ENCODE measurements at places on chromosomes 3 and 15.

- DNase-seq: no peak
These were observed 679.3 kb downstream of the OTOL1 start for GRCh38 chr3:162175878-162176277.

DNA sequence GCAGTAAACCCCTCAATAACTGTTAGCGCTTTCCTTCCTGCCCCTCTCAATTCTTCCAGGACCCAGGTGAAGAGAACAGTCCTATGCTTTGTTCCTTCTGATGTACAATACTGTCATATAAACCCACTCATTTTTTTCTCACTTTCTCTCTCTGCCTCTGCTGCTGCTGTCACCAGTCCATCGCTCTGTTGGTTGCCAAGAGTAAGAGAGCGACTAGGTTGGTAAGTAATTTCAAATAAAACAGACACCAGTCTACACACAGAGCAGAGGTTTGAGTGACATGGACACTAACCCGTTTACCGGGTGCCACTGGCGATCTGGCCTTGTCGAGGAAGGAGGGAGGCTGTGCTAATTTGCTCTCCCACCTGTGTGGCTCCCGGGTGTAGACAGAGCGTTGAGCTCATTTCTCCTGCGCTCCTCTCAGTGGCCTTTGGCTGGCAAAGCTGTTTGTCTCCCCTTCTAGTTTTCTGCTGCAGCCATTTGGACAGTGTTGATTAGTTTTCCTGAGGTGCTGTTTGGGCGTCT lies 215.4 kb downstream of the THSD4 start:
- DNase-seq: no peak

DNA sequence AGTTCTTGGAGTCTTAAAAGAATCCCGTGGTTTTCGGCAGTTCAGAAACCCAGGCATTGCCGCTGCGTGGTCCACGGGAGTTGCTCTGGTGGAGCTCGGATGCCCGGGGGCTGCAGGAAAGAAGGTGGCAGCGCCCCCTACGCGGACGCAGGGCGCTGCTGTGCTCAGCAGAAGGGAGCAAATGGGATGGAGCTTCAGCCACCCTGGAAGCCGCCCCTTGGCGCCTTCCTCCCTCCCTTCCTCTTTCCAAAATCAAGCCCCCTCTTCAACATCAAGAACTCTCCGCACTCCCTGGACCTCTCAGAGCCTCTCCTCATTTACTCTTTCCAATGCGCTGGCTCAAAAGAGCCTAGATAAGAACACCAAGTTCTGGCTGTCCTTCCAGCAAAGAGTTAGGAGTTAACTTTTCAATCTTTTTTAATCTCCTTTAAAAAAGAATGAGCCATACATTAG lies 880 bp upstream of the CHRNA7 start:
- DNase-seq: no peak

- no peak for DNase-seq
These were observed 418.9 kb upstream of the NAALADL2 start for GRCh38 chr3:174440253-174440701.
